ENCODE measurements at places on chromosomes 4 and X.

GRCh38 chrX:101550751-101551379, 518 bp downstream of the ARMCX1 start:
- peak; percentile 76 for DNase-seq

GRCh38 chr4:116064331-116064730, 950.9 kb upstream of the NDST4 start:
- DNase-seq = no peak

DNA sequence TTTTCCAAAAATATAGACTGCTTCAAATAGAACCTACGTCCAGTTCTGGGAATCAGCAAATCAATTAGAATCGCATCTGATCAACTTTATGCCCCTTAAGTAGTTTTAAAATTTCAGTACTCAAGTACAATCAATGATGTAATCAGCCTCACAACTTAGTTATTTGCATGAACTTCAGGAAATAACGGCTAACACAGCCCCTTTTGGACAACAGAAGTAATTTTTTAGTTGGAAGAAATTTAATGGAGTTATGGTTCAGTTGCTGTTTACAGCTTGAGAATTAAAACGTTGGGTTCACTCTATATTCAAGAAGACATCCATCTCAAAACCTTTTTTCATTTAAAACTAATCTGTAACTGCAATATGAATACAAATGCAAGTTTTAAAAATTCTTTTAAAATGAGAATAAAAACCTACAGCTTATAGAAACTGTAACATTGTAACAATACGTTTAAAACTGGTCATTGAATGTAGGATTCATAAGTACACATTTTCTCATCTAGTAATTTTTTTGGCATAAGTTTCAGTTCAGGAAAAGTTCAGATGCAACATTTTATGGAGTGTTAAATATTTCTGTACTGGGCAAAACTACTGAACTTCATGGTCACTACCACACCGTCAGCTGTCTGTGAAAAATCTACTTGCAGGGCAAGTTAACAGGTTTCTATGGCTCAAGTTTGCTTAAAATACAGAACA, 956 bp downstream of the TAPT1 start:
- no peak for DNase-seq

DNA sequence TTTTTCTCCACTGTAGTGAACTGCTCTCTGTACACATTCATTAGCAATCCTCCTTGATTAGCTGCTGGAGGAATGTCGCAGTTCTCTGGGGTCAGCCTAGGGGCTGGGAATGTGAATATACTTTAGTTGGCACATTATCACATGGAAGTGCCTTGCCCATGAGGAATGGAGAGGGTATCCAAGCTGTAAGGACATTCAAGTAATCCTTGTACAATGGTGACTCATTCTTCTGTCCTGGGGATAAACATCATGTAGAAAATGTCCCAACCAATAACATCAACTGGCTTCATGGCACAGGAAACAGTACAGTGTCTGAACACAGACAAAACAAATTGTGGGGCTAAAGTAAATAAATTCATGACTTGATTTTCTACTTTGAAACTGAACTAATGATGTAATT, 147.1 kb downstream of the GLRA2 start:
- DNase-seq = no peak

- DNase-seq = peak; percentile 76
These were observed 64.0 kb downstream of the ADRA2C start for GRCh38 chr4:3829956-3830773.

- DNase-seq = peak; percentile 76
These were observed 292.5 kb downstream of the CHIC1 start for GRCh38 chrX:73855546-73855945.

- peak; percentile 7 for DNase-seq
These were observed 954.0 kb upstream of the TENM3 start for GRCh38 chr4:181289198-181289597.

DNA sequence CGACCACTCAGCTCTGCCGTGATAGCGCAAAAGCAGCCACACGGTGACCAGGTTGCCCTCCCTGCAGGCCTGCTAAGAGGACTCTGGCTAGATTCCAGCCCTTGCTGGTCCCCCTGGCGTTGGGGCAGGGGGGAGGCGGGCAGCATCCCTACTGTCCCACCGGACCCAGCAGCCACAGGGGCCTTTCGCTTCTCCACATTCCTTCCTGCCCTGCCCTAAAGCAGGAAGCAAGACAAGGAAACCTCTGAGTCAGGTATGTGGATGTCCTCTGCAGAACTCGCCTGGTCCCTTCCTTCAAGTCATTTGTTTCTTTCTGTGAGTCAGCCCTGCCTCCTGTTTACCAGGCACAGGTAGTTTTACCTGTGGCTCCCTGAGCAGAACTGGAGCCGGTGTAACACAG, 60.2 kb upstream of the CLDN34 start:
- no peak for DNase-seq

DNA sequence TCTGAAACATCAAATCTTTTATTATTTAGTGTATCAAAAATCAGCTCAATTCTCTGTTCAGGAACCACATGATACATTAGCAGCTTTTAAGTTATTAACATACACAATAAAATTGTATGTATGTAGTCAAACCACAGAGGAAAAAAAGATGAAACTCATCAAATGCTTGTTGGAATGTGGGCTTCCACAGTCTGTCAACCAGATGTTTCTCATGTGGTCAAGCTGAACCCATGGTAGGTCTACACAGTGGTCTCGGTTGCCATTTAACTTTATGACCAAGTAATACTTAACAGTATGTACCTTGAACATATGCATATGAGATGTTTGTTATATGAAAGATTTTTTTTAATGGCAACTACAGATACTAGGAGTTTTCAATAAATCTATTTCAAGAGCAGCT, 427.8 kb downstream of the IL15 start:
- no peak for DNase-seq

DNA sequence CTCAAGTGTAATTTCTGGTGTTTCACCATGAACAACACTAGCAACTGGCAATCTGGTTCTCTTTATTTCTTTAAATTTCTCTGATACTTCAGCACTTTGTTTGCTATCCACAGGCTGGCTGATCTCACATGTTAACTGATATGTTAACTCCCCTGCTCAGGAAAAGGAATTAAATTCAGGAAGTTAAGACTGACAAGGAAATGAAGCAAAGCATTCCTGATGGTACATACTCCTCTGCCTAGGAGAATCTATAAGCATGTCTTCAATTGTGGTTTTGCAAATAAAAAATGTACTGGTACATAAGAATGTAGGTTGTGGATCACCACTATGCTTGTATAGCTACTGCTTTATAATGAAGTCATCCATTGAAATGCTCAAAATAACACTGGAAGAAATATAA, 1119.2 kb upstream of the INTU start:
- no peak for DNase-seq

GRCh38 chr4:8775751-8776355, 95.8 kb downstream of the HMX1 start:
- DNase-seq = no peak

- peak; percentile 15 for DNase-seq
These were observed 746.7 kb downstream of the STPG2 start for GRCh38 chr4:97396605-97397004.

DNA sequence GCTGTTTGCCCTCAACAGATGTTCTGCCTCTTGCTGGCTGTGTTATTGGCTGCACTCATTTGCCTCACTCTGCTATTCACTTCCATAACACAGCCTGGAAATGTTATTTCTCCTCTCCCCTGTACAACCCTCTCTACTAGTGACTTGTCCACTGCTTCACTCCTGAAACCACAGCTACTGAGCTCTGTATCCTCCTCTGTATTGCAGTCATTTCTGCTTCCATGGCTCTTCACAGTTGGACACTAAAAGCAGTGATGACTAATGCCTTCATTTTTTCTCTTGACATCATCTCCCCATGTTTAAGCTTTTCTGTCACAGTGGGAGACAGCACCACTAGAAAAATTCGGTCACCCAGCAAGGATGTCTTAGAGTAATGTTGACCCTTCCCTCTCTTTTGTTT, 123.0 kb upstream of the PPP1R2C start:
- no peak for DNase-seq

DNA sequence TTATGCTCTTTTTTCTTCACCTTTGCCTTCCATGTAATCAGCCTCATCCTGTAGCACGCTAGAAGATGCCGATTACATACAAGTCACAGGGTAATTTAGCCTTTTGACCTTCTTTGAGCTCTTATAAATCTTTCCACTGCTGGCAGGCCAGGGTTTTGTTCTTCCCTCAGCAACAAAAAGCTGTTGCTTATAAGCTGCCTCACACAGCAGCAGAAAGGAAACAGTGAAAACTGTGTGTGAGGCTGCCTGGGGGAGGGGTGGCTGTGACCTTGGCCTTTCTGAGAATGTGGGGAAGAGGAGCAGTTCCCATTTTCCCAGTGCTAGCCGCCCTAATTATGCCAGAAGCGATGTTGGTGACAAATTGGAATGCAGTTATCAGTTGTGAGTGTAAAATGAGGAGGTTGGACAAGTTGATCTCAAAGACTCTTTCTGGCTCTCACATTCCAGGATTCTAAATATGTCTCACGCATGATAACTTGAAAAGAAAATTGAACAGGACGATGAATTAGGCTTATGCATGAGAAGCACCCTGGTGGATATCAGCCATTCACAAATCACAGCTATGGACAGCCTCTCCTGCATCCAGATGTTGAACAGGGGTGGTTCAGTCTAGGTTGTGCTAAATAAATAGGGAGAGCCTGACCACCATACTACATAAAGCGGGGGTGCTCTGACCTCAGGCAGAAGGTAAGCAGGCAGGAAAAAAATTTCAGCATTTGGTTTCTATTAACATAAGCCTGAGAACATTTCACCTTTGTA, 25.7 kb downstream of the SLITRK2 start:
- DNase-seq = peak; percentile 63

- DNase-seq = no peak
These were observed 209.2 kb downstream of the ADAM29 start for GRCh38 chr4:175127314-175127713.

GRCh38 chrX:70175338-70175737, 1.9 kb upstream of the DGAT2L6 start:
- no peak for DNase-seq

- no peak for DNase-seq
These were observed 9.7 kb upstream of the IRAK1 start for GRCh38 chrX:154029439-154029838.

DNA sequence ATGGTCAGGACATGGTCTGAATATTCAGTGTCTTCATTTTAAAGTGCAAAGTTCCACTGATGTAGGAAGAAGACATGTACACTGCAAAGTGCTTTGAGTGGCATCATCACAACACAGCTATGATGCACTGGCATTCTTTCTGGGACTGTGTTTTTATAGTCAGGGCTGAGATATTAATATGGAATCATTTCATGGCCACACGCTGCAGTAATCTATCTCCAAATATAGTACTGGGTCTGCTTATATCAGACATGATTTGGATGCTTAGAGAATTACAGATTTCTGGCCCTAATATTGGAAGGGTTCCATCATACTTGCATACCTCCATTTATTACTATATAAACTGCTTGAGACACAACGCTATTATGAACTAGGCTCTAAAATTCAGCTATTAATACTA, 1170.9 kb downstream of the NLGN4X start:
- DNase-seq = no peak

DNA sequence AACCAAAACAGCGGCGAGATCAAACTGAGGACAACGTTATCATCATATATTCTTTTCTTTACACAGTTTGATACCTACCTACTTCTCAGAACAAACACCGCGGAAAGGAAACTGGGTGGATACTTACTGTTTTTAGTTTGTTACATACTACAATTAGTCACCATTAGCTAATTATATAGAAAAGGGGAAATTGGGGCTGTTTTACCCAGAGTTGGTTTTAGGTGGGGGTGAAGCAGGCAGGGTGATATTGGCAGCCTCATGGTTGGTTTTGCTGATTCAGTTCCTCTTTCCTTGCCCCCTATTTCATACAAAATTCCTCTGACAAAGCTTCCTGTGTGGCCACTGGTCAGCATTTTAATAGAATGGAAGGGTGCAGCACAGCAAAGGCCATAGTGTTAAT, 77.8 kb downstream of the SORBS2 start:
- DNase-seq = no peak

DNA sequence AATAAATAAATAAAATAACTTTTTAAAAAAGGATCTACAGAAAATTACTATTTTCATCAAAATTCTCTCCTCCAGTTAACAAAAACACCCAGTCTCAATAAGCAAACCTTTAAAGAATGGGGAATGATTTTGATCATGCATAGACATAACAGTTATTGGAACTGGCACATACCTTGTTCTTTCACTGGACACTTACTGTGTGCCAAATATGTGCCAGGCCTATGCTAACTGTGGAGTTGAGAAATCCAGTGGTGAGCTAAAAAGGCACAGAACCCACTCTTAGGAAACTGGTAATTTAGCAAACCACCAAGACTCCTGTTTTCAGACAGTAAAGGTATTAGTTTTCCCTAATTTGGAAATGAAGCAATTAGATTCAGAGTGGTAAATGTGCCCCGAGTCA, 39.1 kb downstream of the CLOCK start:
- DNase-seq = no peak

DNA sequence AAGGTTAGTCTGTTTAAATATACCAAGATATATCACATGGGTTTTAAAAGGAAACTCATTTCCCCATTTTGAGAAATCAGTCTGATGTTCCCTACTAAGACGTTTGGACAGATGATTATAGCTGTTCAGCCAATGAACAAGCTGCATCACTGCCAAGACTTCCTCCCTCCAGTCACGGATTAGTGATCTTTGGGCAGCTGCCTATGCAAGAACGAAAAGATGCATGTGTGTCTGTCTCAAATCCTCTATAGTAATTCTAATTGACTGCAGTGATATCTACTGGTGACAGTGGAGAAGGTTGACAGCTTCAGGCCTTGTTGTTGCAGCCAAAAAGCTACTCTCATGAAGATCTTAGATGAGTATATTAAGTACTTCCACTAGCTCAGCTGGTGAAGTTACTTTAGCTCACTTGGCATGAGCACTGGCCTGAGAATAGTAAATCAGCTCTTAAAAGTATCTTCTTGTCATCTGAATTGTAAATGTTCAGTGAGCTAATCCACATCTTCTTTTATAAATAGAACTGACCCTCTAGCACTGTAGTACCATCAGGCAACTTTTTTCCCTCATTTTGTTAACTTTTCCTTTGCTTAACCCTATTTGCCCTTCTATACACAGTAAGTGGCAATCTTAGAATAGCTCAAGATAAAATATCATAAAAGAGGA, 134.5 kb upstream of the PCDH10 start:
- peak; percentile 9 for DNase-seq

DNA sequence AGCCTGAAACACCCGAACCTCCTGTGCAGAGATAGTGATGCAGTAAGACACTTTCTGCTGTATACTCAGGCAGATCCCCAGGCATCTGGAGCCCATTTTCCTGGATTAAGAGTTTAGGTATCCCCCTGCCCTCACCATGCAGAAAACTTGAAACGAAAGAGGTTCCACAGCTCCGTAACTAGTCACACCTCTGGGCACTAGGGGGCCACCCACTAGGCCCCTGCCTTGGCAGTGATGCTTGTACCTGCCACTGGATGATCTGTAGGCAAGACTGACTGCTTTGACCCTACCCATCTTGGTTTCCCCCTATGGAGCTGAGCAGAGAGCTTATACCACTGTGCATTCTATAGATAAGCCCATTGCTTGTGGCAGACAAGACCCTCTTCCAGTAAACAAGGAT, 940.6 kb downstream of the PCDH19 start:
- no peak for DNase-seq

- DNase-seq = no peak
These were observed 151.5 kb downstream of the CORIN start for GRCh38 chr4:47686294-47686872.

All from brain (organoid and tissue), 16 donors.